CD14-positive monocyte (primary cell): ENCODE measurements at places on chromosomes 6 and 20. TPM values are rescaled to one million over a fixed set of nuclear protein-coding genes. Genes with fewer than 3 reads are reported as not detected.

FAM83B gene
- polyA plus RNA-seq, result not detected in 2 replicates

MYMX gene
- not detected for polyA plus RNA-seq

ZKSCAN8 gene
- 2.7 and 7.9 TPM in 2 replicates for polyA plus RNA-seq

CLPSL1 gene
- polyA plus RNA-seq, result not detected

CST2 gene
- not detected for polyA plus RNA-seq

E2F1 gene
- polyA plus RNA-seq, result not detected

KIF13A gene
- polyA plus RNA-seq, result 6.0 TPM

C6orf118 gene
- polyA plus RNA-seq, result not detected in 2 replicates

SH3BGRL2 gene
- polyA plus RNA-seq, result 0.30 TPM

TP53TG5 gene
- not detected in 2 replicates for polyA plus RNA-seq

PLTP gene
- polyA plus RNA-seq, result 2.9 TPM

TAP1 gene
- 221 TPM for polyA plus RNA-seq

PRSS35 gene
- not detected for polyA plus RNA-seq
